ENCODE measurements at places on chromosomes 4 and X.

DNA sequence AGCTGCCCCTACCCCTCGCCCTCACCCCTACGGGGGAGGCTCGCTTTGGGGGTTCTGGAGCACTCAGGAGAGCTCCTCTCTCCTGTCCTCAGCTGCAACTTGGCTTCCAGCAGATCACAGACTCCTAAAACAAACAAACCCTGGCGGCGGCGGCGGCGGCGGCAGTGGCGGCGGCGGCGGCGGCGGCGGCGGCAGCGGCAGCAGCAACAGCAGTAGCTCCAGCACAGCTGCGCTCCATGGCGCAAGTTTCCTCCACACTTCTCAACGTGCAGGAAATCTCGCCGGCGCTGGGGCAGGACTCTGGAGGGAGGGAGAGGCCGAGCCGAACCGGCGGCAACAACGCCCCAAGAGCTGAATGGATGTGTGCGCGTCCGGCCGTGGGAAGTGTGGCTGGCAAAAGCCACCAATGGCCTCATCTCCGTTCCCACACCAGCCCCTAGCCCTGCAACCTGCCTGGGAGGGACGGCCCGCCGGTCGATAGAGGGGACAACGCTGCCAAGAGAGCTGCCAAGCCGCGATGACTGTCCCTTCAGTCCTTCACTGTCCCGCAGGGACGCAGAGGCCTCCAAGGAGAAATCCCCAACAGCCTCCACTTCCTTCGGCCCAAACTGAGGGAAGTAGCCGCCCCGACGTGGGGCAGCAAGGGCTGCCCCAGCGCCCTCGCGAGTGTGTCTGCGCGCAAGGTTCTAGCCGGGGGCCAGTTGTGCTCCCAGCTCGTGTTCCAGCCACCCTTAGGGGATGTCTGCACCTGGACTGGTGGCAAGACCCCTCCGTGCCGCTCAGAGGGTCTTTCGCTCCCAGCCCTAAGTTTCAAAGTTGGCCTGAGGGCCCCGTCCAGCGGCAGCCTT, 775 bp downstream of the SHROOM4 start:
- DNase-seq, result no peak

- no peak for DNase-seq
Observed at GRCh38 chr4:108607079-108607815, 13.1 kb upstream of the RPL34 start.

DNA sequence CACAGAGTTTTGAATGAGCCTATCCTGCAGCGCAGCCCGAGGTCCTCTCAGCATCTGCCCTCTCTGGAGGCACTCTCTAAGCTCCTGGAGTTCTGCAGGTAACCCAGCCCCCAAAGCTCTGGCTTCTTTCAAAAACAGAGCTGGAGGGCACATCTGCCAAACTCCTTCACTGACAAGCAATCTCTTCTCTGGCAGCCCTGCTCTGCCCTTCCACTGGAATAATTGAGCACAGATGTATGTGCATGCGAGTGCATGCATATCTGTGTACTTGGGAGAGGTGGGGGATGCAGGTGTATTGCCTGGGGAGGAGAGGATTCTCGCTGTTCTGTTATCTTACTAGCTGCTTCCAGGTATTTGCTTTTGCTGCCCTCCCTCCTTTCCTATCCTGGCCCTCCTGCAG, 22.2 kb upstream of the PLP1 start:
- DNase-seq, result no peak

GRCh38 chr4:73308286-73308685, 49.7 kb upstream of the ANKRD17 start:
- DNase-seq, result no peak

DNA sequence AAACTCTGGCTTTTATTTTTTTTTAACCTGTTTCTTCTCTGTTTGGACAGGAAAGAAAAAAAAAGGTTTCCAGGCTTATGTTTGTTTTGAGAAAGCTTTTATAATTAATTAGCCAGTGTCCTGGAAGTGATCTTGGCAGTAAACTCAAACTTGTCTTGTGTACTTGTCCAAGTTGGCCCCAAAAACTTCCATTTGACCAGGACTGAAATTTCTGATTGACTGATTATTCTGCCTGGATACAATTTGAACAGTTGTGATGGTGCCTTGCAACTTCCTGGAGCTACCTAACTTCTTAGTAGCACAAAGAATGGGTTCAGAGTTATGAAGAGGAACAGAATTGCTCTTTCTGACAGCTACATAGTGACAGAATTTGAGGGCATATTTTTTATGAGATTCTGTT, 62.0 kb downstream of the SLC4A4 start:
- DNase-seq, result no peak

GRCh38 chr4:19285146-19285545, 966.6 kb upstream of the SLIT2 start:
- DNase-seq, result no peak

DNA sequence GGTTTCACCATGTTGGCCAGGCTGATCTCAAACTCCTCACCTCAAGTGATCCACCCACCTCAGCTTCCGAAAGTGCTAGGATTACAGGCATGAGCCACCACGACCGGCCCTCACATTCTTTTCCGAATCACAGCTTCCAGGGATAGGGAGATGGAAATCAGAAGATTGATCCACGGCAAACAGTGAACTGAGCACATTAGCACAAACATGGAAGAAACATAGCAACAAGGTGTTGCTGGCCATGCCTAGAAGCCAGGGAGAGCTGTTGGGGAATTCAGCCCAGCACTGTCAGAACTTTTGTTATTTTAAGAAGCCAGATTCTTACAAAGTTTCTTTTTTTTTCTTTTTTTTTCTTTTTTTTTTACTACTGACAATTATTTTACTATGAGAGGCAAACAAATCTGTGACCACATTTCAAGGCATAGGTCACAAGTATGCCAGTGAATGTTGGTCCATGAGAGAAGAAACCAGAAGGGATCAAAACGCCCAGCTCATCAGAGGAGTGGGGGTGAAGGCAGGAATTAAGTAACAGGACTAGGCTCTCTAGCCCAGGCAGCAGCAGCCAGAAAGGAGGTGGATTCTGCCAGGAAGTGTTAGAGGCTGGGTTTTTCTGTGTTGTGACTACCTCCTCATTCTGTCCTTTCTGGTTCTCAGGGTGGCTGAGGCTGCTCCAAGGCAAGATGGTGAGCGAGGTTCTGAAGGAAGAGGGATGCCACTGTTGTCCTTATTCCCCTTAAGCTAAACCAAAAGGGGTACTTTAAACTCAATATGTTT, 44.1 kb downstream of the TEC start:
- DNase-seq, result no peak

DNA sequence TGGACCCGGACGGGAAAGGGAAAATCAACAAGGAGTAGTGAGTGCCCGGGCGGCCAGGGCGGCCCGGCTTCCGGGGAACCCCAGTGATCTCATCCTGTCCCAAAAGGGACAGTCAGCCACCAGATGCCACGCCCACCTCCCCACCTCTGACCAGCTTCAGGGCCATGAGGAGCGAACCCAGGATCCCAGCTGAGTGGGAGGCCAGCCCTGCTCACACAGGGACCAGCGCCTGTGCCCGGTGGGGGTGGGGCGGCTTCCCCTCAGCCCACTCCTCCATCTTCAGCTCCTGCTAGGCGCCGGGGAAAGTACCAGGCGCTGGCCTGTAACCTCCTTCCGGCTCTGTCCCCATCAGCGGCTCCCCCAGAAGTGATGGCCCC, 6.2 kb downstream of the MYL5 start:
- no peak for DNase-seq

DNA sequence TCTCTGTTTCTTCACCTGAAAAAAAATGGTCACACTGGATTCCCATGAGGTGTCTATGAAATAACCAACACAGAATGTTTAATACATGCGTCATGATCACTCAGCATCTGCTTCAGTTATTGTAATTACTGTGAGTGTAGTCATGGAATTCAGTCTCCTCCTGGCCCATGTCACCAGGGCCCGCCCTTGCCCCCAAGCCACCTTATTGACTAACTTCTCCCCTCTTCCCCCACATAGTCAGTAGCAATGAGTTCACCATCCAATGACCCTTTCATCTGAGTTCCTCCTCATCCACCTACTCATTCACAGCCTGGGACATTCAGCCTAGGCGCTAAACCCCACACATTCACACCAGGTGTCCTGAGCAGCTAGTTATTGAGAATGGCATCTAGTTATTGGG, 15.6 kb downstream of the PNMA6F start:
- DNase-seq, result no peak

DNA sequence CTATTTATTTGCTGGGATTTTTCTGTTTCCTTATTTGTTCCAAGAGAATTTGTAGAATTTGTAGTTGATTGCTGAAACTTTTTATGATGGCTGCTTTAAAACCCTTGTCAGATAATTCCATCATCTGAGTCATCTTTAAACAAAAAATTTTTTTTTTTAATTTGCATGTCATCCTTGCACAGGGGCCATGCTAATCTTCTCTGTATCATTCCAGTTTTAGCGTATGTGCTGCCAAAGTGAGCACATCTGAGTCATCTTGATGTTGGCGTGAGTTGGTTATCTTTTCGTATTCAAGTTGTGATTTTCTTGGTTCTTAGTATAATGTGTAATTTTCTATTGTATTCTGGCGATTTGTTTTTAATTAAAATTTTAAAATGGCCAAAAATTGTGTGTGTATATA, 18.7 kb upstream of the ZNF157 start:
- no peak for DNase-seq

DNA sequence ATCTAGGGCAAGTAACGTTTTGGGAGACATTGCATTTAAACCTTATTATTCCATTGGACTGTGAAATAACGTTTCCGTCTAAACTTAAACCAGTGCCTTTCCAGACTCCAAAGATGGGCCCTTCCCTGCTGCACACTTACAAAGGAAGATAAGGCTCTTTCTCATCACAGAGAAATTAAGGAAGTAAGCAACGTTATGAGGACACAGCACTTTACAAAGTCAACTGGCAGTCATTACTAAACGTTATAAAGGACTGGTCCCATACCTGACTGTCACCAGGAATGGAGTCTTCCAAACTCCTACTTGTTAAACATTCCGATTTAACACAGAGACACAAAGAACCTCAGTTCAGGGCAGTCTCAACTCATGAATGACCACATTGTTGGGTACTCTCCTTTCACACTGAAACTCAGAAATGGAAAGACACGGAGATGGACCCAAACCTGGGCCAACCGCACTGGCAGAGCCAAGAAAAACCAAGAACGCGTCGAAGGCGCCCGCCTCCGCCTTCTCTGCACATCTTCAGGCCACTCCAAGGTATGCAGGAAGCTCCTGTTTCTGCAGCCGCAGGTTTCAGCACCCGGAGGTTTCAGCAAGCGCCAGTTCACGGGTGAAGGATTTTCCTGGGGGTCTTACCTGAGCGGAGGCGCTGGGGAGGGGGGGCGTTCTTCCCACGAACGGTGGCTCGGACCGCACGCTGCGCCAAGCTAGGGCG, 670 bp downstream of the PAPSS1 start:
- DNase-seq, result no peak

- DNase-seq, result no peak
Observed at GRCh38 chr4:6476893-6477292, 4.5 kb upstream of the PPP2R2C start.

DNA sequence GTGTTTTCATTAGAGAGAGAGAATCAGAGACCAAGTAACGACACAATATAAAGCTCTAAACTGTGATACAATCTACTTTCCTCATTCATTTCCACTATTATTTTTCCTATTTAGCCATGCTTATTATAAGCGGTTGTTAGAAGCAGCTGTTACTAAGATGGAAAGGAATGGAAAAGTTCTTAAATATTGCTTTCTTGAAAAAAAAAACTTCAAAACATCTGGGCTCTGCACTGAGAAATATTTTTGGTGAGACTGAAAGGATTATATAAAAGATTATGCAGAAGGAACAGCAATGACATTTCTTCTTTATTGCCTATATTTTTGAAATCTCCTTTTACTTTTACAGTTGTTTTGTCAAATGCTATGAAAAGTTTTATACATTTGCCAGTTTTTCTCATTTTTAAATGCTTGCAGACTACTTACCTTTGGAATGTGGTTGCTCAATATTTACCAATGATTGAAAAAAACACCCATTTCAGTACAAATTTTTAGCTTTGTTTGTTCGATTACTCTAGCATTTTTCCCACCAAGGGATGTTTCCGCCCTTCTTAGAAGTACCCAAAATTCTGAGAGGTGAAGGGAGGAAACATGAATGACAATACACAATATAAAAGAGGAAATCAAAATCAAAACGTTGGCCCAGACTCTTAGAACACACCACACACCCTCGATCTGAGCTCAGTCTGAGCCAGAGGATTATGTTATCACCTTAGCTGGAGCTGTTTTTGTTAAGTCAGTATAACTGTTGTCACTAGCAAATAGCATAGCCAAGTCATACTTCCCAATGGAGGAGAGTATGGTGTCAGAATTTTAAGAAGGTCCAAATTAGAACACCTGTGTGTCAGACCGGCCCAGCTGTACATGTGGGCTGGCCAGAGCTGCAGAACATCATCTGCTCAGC, 18.4 kb downstream of the DKK2 start:
- DNase-seq, result no peak
